Left ventricle myocardium inferior (tissue), 1 donor: ENCODE measurements at places on chromosomes 13 and 19.

DNA sequence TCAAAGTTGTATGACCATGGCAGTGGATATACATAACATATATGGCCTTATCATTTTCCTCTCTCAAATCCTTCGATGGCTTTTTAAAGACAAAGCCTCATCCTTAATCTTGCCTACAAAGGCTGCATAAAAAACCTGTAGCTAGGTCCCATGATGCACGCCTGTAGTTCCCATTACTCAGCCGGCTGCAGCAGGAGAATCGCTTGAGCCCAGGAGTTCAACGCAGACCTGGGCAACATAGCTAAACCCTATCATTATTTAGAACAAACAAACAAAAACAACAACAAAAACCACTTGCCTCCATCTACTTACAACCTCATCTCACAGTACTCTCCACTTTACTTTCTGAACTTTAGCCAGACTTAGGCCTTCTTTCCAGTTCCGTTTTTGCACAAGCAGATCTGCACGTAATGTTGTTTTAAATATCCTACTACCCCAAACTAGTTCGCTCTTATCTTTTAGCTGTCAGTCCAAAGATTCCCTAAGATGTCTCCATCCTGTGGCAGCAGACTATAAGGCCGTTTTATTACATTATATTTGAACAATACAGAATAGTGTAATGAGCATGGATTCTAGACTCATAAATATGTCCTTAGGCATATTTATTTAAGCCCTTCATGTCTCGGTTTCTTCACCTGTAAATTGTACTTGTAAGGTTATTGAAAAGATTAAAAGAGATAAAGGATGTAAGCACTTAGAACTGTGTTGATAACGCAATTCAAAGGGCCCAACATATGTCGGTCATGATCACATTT, 969 bp upstream of the POMP start:
- no peak for DNase-seq

GRCh38 chr13:55439450-55439849, 1701.3 kb upstream of the PRR20A start:
- DNase-seq: no peak

DNA sequence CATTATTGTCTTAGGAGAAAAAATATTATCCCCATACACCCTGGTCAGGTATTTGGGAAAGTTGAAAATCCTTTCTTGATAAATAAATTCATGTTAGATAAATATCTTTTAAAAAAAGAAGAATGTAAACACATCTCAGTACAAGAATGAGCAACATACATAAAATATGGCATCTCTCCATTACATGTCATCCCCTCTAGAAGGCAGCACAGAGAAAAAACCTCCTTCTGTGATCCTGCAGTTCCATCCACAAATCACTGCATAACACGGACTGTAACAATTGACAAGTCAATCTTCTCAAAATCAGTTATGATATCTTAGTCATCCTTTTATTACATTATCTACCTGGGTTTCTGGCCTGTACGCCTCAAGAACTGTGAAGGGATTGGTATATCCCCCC, 683.9 kb upstream of the KLHL1 start:
- DNase-seq: no peak

GRCh38 chr13:102800145-102801041, 1.5 kb downstream of the BIVM start:
- peak; percentile 86 for DNase-seq

- DNase-seq: no peak
Observed at GRCh38 chr13:67200183-67200582, 30.0 kb downstream of the PCDH9 start.

DNA sequence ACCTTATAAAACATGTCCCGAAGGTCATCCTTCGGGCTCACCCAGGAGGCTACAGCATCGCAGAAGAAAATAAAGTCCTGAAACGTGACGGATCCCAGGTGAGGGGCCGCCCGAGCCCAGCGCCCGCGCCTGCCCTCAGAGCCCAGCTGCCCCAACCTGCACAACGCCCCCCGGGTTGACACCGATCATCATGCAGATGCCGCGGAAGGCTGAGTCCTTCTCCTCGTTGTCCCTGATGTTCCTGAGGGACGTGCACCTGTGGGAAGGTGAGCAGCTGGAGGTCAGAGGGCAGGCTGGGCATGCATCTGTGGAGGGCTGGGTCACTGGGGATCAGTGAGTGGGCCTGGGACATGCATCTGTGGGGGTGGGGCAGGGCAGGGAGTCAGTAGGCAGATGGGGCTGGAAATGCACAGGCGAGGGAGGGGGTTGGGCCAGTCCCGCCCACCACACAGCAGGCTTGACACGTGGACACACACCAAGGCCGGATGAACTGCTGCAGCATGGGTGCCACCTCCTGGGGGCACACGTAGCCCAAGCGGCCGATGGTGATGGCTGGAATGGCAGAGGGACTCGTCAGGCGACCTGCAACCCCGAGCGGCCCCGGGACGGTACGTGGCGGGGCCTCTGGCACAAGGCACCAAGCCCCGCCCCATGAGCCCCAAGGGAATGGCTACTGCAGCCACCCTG, 5.3 kb upstream of the FBXW9 start:
- no peak for DNase-seq

DNA sequence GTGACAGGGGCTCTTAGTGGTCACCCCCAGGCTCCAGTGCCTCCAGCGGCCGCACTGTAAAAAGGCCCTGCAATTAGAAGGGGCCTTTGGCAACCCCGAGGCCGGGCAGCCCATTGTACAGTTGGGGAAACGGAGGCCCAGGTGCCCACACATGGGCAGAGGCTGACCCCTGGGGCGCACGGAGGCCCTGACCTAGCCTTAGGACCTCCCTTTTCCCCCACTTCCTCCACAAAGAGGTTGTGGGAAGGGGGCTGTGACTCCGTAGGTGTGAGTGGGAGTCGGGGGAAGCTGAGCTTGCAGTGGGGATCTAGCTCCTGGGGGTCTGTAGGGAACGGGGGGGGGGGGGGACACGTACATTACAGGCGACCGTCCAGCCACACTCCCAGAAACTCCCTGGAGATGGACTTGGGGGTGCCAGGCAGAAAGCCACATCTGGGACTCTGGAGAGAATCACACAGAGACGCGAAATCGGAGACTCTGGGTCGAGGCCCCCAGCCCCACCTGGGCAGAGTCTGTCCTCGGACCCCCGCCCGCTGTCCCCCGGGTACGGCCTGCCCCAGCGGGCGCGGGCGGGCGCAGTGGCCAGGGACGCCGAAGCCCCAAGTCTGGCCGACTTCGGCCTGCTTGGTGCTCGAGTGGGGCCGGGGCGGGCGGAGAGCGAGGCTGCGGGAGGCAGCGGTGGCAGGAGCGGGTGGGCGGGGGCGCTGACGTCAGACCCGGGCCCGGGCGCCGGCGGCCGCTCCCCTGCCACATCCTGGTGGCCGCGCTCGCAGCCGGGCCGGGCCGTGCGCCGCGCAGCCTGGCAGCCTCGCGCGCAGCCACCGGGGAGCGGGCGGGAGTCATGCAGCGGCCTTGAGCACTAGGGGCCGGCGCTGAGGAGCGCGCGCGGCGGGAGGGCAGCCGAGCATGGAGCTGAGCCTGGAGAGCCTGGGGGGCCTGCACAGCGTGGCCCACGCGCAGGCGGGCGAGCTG, at the start of gene ONECUT3:
ONECUT3 (plus strand) TSS at position 750 of the 972 bp plus-strand sequence; CDS start at position 907, 157 bp downstream.
- no peak for DNase-seq

- no peak for DNase-seq
Observed at GRCh38 chr13:35159041-35159440, 217.0 kb downstream of the NBEA start.

DNA sequence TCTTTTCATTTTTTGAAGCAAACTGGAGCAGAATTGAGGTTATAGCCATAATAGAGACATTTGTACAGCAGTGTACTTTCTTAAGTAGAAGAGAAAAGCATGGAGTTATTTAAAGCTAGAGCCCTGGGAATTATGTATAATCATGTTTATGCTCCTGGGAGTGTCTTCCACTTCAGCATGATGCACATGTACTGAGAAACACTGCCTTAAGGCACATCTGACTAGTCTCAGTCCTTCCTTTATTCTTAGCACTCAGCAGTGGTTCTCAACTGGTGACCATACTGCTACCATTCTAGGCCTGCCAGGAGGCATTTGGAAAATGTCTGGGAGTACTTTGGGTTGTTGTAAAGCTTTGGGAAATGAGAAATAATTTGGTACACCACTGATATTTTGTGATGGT, 45.8 kb downstream of the VWA8 start:
- no peak for DNase-seq

DNA sequence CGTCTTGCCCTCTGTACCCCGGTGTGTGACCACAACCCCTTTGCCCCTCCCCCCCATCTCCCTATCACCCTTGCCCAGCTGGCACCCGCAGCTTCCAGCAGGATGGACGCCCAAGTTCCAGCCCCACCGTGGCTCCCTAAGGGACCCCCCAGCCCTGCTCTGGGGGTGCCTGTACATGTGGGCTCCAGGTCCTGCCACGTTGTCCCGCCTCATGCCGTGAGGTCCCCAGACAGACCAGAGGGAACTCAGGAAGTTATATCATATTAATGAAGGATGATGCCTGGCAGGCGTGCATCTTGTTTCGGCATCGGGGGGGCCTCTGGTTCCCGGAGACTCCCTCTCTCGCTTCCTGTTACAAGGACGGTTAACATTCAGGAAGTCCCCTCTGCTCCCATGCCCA, 1.6 kb upstream of the PTGIR start:
- no peak for DNase-seq

- DNase-seq: no peak
Observed at GRCh38 chr19:47063874-47064273, 15.4 kb upstream of the TMEM160 start.

GRCh38 chr19:1240925-1241324, 626 bp upstream of the ATP5F1D start:
- no peak for DNase-seq

DNA sequence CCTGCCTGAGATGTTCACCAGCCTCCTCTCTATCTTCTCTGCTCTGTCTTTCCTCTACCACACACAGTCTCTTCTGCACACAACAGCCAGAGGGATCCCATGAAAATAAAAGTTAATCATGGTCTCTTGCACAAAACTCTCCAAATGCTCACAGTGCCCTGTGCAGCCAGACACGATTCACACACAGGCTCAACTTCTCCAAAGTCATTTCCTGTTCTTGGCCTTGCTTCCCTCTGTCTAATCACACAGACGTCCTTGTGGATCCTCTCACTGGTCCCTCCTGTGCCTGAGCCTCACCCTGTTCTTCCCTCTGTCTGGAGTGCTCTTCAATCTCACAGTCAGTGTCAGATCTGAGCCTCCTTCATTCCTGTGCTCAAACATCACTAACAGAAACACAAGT, 7.8 kb downstream of the SIGLEC12 start:
- DNase-seq: no peak

DNA sequence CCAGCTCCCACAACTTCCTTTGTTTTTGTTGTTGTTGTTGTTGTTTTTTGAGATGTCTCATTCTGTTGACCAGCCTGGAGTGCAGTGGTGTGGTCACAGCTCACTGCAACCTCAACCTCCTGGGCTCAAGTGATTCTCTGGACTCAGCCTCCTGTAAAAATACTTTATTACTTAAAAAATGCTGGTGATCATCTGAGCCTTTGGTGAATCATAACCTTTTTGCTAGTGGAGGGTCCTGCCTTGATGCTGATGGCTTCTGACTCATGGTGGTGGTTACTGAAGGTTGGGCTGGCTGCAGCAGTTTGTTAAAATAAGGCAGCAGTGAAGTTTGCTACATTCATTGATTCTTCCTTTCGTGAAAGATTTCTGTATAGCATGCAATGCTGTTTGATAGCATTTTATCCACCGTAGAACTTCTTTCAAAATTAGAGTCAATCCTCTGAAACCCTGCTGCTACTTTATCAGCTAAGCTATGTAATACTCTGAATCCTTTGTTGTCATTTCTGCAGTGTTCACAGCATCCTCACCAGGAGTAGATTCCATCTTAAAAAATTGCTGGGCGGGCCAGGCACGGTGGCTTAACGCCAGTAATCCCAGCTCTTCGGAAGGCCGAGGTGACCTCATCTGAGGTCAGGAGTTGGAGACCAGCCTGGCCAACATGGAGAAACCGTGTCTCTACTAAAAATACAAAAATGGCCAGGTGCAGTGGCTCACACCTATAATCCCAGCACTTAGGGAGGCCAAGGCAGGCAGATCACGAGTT, 18.0 kb downstream of the ARHGAP35 start:
- DNase-seq: no peak

DNA sequence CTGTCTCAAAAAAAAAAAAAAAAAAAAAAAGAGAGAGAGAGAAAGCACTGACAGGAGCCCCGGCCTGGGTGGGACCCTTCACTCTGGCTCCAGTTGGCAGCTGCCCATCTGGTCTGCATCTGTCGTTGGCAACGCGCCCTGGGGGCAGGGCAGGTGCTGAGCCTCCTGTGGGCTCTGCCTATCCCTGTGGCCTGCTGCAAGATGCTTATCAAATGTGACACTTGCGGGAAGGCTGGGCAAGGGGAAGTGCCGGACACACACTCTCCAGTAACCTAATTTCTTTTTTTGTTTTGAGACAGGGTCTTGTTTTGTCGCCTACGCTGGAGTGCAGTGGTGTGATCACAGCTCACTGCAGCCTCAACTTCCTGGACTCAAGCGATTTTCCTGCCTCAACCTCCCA, 10.7 kb upstream of the KPTN start:
- no peak for DNase-seq

DNA sequence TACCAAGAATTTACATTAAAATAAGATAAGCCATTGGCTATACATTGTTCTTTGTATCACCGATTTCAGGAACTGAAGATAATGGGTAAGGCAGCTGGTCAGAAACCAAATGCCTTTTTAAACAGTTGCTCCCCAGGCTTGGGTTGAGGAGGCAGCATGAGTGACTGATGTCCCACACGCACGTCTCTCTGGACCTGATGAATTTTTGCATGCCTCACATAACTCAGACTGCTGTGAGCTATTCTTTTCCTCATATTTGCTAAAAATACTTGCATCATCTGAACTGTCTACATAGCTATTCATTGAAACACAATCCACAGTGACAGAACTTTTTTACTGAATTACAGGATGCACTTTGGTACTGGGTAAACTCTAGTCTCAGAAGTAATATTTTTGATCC, 123.6 kb upstream of the MAB21L1 start:
- no peak for DNase-seq

- DNase-seq: no peak
Observed at GRCh38 chr13:61824168-61824567, 408.5 kb upstream of the PCDH20 start.

GRCh38 chr19:56611288-56611687, 16.2 kb downstream of the ZNF71 start:
- DNase-seq: no peak

GRCh38 chr13:105442949-105443699, 1092.3 kb downstream of the EFNB2 start:
- no peak for DNase-seq

- no peak for DNase-seq
Observed at GRCh38 chr13:74886502-74886901, 595.5 kb downstream of the TBC1D4 start.

- DNase-seq: no peak
Observed at GRCh38 chr13:99624936-99625540, 123.8 kb downstream of the TM9SF2 start.

DNA sequence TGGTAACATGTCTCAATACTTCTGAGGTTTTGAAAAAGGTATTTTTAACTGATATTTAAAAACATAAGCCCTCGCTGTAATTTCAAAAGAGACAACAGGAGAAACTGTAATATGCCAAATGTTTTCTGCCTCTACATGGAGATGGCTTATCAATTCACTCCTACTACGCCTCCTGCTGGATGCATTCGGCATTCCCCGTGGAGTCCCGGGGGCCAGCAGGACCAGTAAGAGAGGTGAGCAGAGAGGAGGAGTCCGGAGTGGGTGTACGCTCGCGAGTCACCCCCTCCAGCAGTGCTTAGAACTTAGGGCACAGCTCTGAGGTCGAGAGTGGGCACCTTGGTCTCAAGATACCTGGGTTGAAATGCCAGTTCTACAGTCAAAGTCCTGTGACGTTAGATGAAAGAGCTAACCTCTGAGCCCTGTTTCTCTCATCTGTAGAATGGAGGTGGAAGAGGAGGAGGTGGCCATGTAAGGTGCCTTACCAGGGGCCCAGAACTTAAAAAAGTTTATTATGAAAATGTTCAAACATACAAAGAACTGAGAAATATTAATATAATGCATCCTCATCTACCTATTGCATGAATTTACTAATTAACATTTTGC, 110.2 kb downstream of the STK24 start:
- no peak for DNase-seq
